Temporal lobe (tissue), 4 donors: ENCODE measurements at places on chromosomes 2 and 18. TPM values are rescaled to one million over a fixed set of nuclear protein-coding genes. Genes with fewer than 3 reads are reported as not detected.

IL36RN gene
- not detected for total RNA-seq

L3MBTL4 gene
- 19.7 TPM for total RNA-seq

KATNAL2 gene
- total RNA-seq: 3.4 TPM

SPAST gene
- 136 TPM for total RNA-seq

SERPINB11 gene
- not detected for total RNA-seq

ZDBF2 gene
- 24.6 TPM for total RNA-seq

EDAR gene
- total RNA-seq: not detected

NLRC4 gene
- total RNA-seq: 0.49 TPM

LIMS2 gene
- 2.2 TPM for total RNA-seq

CFC1 gene
- 0.49 TPM for total RNA-seq

TRIM43B gene
- total RNA-seq: not detected

GAREM2 gene
- 10.6 TPM for total RNA-seq

CENPA gene
- 1.2 TPM for total RNA-seq

ANKRD30BL gene
- 8.9 TPM for total RNA-seq

SLC9A4 gene
- 0.25 TPM for total RNA-seq

LYG1 gene
- total RNA-seq: 0.74 TPM

CRACDL gene
- 1.2 TPM for total RNA-seq

SLC11A1 gene
- total RNA-seq: 2.0 TPM

EVA1A gene
- total RNA-seq: 0.98 TPM

SERPINB10 gene
- total RNA-seq: not detected

PNO1 gene
- 11.8 TPM for total RNA-seq

MERTK gene
- total RNA-seq: 3.7 TPM

CDH20 gene
- 5.9 TPM for total RNA-seq

PLA2R1 gene
- 1.7 TPM for total RNA-seq

REG3G gene
- total RNA-seq: not detected

CYP27A1 gene
- 4.4 TPM for total RNA-seq

ITGAV gene
- 48.2 TPM for total RNA-seq

FSIP2 gene
- total RNA-seq: 3.2 TPM

LBX2 gene
- not detected for total RNA-seq

ABCG5 gene
- total RNA-seq: not detected

SOX11 gene
- total RNA-seq: 312 TPM

ERICH2 gene
- not detected for total RNA-seq

AQP12B gene
- total RNA-seq: not detected

VIL1 gene
- not detected for total RNA-seq

BIN1 gene
- 42.8 TPM for total RNA-seq

GALNT13 gene
- total RNA-seq: 22.1 TPM

CCL20 gene
- total RNA-seq: not detected

C18orf32 gene
- 34.9 TPM for total RNA-seq

KIAA2012 gene
- 0.98 TPM for total RNA-seq

GPN1 gene
- 25.8 TPM for total RNA-seq

UGT1A3 gene
- not detected for total RNA-seq

WDR7 gene
- 79.2 TPM for total RNA-seq

EPB41L3 gene
- 39.3 TPM for total RNA-seq

PROKR1 gene
- total RNA-seq: 0.25 TPM
